ENCODE measurements at places on chromosomes 5 and 9. TPM values are rescaled to one million over a fixed set of nuclear protein-coding genes. Genes with fewer than 3 reads are reported as not detected.
A peak's percentile ranks its signal among the peaks of the same experiment; 100 is the strongest.

DNA sequence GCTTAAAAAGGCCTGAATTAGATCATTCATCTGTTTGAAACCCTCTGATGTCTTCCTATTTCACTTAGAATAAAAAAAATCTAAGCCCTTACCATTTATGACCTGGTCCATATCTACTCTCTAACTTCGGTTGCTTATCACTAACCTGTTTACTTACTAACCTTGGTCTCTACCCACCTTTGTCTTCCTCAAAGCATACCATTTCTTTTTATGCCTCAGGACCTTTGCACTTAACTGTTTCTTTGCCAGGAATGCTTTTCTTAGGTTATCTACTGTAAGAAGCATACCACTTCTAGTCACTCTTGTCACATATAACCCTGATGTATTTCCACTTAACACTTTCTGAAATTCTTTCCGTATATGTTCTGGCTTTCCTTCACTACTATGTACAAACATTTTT is 67.0 kb downstream of the UHRF2 start:
- no peak for DNase-seq

GRCh38 chr9:3928590-3928989 is 371.3 kb downstream of the GLIS3 start:
- no peak for DNase-seq

- DNase-seq, result peak; percentile 91
Observed at GRCh38 chr5:132227485-132228240, at the start of gene P4HA2. Gene P4HA2, minus strand, starts transcription at chr5:132227853. Its CDS starts 9,227 bp downstream, at chr5:132218626.

DNA sequence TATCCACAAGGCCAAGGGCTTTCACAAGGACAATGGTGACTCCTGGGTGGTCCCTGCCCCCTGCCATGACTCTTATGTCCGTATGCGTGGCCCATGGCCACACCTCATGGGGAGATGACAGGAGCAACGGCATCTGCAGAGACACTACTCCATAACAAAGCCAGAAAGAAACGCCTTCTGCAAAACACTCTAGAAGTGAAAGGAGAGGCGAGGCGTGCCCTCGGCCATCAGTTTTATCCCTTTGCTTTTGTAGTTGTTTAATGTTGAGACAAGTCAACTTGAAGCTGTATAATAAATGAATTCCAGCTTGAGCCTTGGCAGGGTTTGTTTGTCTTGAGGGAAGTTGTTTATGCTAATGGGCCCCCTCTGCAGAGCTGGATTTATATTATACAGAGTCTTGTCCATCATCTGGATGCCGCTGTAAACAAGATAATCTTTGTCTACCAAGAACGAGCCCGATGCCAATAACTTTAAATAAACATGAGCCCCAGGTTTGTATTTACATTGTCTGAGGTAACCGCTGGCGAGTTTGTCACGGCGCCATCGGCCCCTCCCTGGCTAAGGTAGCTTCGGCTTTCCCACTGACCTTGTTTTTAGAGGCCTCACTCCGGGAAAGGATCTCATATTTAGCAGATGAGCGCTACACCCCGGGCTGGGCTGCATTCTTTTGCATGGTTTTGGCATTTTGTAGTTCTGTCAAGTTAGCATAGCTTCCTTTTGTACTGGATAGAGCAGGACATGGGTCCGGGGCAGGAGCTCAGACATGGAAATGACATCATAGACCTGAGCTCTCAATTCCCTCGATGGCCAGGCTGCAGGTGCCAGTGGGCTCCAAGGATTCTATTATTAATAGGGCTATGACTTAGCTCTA is 165.3 kb downstream of the ERCC6L2 start:
- no peak for DNase-seq

GRCh38 chr5:8033261-8033660 is 164.3 kb downstream of the MTRR start:
- no peak for DNase-seq

RALGPS1 gene
- polyA plus RNA-seq, result 4.1 TPM

DNA sequence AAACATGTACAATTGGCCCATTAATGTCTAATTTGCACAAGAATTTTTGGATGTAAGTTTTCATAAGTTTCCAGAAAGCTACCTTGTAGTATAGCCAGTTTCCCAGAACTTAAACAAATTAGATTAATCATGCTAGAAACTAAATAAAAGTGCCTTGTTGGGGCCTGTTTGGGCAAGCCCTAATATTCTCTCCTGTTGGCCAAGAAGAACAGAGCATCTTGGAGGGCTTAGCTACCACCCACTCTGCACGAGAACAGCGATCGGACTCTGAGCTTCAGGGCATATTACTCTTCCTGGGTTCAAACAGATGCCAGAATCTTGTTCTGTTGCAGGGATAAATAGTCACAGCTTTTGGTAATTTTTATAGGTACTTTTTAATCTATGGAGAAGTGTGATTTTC is 88.2 kb downstream of the GAS1 start:
- DNase-seq, result no peak

SUSD3 gene
- 0.31 TPM for polyA plus RNA-seq

IFNK gene
- not detected for polyA plus RNA-seq

- DNase-seq, result no peak
Observed at GRCh38 chr9:91785447-91785842, 164.6 kb downstream of the ROR2 start.

GRCh38 chr9:1492156-1492555 is 442.0 kb downstream of the DMRT2 start:
- no peak for DNase-seq

GRCh38 chr5:154995679-154996078 is 17.9 kb upstream of the KIF4B start:
- DNase-seq, result no peak

DNA sequence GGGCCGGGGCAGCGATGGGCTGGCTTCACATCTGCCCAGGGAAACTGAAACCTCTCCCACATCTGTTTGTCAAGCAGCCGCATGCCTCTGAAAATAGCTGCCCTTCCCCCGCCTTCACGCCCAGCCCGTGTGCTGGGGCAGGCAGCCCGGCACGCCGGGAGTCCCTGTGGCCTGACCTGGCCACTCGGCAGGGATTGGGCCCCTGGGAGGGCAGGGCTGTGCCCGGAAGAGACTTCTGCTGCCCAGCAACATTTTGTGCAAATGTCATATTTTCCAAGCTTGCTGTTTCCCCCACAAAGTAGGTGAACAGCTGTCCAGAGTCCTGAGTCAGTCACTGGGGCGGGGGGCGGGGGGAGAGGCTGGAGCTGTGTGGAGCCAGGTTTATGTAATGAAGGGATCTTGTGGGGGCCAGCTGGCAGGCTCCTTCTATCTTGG is 8.2 kb downstream of the COL27A1 start:
- peak; percentile 78 for DNase-seq

DNA sequence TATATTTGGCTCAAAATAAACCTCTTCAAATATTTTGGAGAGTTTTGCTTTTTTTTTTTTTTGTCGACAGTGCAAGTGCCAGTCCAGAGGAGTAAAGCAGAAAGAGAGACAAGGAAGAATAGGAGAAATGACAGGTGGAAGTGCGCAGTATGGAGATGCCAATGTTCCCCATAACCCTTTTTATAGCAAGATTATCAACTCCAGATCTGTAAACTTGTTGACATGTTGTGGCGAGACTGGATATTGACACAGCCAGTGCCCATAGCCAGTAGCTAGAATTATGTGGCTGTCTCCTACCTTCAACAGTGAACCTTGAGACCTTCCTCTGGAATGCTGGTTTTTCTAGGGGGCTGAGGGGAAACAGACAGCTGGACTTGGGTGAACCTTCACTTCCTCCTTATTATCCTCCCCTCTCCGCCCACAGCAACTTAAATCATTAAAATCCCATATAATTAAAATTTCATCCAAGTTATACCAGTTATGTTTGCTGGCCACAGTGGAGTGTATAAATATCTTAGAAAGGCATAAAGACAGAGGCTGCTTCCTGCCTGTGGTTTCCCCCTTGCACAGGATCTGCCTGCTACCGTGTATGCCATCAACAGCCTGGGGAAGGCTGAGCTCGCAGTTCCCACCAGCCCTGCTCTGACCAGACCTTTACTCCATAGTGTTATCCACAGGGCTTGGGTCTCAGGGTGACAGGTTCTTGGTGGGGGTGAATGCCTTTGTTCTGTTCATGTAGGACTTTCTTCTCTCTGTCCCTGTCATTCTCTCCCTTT is 112.3 kb upstream of the ANKH start:
- DNase-seq, result no peak

ENC1 gene
- polyA plus RNA-seq, result 2.8 TPM

DNA sequence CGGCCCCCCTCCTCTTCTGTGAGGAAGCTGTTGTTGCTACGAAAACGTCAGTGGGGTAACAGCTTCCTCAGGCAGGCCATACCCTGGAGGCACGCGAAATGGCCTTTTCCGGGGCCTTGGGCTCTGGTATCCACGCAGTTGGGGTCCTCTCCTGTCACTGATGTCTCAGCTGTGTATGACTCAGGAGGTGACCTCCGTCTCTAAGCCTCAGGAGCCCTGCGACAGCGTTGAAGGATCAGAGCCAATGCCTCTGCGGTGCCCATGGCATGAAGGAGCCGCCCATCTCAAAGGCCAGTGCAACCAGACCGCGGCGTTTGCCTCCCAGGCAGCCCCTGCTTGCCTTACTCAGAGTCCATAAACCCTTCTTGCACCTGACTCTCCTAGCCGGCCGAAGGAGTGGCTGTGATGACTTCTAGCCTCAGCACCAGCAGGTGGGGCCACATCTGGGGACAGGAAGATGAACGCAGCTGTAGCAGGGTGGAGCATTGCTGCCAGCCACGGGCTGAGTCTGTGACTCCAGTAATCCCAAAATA is 1.0 kb upstream of the MXD3 start:
- DNase-seq, result no peak

DNA sequence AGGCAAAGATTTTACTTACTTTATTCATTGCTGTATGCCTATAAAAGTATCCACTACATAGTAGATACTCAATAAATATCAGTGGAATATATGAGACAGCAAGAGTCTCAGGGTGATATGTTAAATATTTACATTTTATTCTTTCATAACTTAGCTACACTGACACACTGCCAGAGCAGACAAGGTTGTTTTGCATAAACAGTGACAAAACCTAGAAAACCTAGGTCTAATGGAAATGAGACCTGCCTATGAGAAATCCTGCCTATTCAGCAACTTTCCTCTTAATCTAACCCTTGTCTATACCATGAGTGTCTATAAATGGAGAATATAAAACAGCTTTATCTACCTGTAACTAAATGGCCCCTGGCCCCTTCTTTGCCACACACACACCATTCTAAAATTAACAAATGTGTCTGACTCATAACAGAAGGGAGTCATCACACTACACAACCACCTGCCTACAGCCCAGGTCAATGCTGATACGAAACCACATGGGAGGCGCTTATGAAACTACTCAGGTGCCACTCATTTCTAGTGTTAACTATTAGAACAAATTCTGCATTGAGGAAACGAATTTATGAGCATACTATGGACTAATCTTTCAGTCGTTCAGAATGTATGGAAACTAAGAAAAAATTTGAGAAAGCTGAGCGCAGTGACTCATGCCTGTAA is 60.3 kb downstream of the UBAP2 start:
- no peak for DNase-seq

GRCh38 chr9:69760278-69760610 is 433 bp upstream of the PTAR1 start:
- DNase-seq, result no peak

- DNase-seq, result no peak
Observed at GRCh38 chr9:4997196-4997595, 12.1 kb downstream of the JAK2 start.

DNA sequence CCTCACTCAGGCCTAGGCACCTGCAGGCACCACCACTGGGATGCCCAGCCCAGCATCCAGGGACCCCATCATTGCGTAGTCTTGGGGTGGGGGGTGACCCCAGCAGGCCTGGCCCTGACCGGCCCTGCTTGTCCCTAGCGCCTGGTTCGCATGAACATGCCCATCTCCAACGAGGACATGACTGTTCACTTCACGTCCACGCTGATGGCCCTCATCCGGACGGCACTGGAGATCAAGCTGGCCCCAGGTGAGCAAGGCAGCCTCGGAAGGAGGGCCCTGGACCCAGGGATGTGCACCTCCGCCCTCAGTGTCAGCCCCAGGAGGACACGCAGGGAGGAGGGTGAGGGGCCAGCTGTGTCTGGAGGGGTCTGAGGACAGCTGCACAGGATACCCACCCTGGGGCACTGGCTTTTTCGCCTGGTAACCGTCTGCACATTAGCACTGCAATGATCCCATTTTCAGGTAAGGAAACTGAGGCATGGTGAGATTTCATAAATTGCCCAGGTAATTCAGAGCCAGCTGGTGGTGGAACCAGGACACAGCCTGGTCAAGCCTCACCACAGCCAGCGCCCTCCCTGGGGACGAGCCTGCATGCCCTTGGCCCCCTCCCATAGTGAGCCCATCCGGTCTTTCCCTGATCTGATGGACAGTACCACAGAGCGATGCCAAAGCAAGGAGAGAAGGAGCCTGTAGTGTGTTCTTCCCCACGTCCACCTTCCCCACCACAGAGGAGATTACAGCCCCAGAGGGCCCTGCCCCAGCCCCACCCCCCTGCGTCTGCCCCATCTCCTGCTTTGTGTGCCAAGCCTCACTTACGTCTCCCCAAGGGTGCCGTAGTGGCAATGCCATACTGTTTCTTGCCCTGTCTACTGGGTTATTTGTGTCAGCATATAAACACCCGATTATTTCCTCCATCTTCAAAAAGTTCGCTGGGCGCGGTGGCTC is 228.3 kb downstream of the CACNA1B start:
- no peak for DNase-seq

All from psoas muscle (tissue), 8 donors.